ENCODE measurements at places on chromosomes 16 and 17.
A peak's percentile ranks its signal among the peaks of the same experiment; 100 is the strongest.

- peak; percentile 76 for DNase-seq
These were observed 3.7 kb downstream of the C17orf50 start for GRCh38 chr17:35764123-35764991.

- no peak for DNase-seq
These were observed 2.5 kb downstream of the ITGAE start for GRCh38 chr17:3798273-3799180.

- DNase-seq: no peak
These were observed 667.4 kb upstream of the SALL1 start for GRCh38 chr16:51818342-51818944.

- peak; percentile 28 for DNase-seq
These were observed 10.5 kb downstream of the POLDIP2 start for GRCh38 chr17:28346746-28347246.

GRCh38 chr16:46649588-46650253 lies 28.5 kb upstream of the SHCBP1 start:
- DNase-seq: no peak

- no peak for DNase-seq
These were observed 8.7 kb downstream of the PYCARD start for GRCh38 chr16:31193874-31194273.

DNA sequence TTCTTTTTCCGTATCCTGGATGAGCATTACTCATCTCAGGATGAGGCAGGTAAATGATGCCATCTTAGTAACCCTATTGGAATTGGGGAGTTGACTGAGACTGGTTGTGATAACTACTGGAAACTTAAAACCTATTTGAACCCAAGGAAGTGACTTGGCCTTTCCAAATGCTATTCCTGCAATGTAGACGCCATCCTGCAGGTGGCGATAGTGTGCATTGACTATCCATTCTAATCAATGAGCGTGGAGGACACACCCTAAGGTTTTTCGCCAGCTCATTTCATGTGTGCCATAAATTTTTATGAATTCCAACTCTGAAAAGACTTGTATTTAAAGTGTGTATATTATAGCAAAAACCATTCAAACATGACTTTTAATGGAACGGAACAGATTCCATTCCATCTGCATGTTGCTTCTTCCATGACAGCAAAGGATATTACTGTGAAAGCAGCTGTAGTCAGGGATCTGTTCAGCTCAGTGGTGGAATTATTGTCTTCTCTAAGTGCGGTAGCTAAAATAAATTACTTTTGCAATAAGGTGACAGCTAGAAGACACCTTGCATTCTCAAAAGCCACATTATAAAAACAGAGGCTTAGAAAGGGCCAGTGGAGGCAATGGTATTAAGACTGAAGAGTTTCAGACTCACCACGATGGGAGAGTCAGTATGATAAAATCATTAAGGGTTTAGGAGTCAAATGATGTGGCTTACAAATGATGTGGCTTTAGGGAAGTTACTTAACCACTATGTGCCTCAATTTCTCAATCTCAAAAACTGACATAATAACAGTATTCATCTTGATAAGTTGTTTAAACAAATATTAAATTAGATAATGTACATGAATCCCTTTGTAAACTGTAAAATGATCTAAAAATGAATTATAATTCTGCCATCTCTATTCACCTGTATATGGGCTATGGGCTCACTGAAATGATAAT lies 55.5 kb downstream of the SYT17 start:
- peak; percentile 2 for DNase-seq

GRCh38 chr17:77294761-77295160 lies 154.0 kb downstream of the SEC14L1 start:
- DNase-seq: no peak

DNA sequence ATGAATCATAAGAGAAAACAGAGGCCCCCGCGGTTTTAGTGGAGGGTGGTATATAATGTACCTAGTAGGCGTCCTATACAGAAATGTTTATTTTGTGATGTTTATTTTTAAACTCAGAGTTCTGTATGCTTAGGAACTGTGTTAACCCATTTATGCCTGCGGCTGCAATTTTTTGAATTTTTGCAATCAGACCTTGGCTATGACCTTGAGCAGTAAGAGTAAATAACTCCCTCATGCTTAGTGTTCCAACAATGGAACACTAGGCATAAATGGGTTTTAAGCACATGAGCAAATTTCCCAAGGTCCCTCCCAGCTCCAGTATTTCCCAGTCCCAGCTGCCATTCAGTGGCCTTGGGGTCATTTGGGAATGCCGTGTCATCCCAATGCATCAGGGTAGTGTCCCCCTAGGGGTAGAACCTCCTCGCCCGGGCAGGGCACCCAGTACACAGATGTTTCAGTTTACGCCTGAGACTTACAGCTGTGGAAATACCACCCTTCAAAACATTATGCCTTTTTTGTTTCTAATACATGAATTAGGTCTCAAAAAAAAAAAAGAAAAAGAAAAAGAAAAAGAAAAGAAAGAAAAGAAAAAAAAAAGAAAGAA lies 605.8 kb upstream of the CDH11 start:
- no peak for DNase-seq

DNA sequence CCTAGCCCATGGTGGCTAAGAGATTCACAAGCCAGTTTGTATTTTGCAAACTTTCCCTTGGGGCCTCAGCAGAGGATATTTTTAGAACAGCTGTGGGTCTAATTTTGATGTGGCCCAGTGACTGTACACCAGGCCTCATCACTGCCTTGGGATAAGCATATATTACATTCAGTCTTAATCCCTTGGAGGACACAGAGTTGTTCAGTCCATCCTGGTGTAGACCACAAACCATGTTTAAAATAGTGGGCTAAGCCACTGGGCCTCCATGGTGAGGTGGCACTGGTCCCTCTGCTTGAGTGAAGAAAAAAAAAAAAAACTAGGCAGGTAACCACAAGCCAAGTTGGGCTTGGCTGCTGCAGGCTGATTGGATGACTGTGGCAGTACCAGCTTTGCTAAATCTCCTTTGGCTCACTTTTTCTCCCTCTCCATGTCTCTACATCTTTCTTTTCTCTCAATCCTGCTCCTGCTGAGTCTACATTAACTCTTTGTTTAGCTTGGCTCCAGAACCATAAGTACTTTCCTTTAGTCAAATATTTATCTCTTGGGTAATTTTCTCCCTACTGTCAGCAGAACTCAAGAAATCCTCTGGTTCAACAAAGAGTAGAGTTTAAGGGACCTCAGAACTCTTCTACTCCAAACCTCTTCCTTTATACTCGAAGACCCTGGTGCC lies 120.0 kb upstream of the TBX2 start:
- peak; percentile 27 for DNase-seq

- no peak for DNase-seq
These were observed 22.2 kb upstream of the PYY start for GRCh38 chr17:43975898-43976297.

- no peak for DNase-seq
These were observed 757.0 kb downstream of the CDH11 start for GRCh38 chr16:64364894-64365293.

DNA sequence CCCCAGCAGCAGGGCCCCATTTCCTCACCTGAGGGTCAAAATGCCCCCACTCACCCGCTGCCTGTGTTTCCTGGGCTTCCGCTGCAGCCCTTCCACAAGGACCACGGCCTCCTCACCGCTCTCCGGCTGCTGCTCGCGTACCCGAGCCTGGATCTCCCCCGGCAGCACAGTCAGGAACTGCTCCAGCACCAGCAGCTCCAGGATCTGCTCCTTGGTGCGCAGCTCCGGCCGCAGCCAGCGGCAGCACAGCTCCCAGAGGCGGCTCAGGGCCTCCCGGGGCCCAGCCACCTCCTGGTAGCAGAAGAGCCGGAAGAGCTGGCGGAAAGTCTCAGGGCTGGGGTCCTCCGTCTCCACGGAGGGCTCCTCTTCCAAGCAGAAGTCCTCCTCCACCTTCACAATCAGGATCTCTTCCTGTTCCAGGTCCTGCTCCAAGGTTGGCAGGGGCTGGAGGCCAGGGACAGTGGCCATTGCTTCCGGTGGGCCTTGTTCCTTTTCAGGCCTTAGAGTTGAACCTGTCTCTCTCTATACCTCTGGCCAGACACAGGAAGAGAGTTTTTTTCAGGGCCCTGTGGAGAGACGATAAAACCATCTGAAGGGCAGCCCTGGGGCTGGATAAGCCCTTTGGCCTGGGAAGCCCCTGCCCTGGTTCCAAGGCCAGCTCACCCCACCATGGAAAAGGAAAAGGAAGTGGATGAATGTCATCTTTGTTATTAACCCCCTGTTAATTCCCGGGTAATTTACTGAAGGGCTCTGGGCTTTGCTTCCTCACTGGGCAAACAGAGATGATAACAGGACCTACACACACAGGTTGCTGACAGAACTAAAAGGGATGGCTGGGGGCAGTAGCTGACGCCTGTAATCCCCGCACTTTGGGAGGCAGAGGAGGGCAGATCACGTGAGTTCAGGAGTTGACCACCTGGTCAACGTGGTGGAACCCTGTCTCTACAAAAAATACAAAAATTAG lies 1.2 kb downstream of the ZNF500 start:
- no peak for DNase-seq

DNA sequence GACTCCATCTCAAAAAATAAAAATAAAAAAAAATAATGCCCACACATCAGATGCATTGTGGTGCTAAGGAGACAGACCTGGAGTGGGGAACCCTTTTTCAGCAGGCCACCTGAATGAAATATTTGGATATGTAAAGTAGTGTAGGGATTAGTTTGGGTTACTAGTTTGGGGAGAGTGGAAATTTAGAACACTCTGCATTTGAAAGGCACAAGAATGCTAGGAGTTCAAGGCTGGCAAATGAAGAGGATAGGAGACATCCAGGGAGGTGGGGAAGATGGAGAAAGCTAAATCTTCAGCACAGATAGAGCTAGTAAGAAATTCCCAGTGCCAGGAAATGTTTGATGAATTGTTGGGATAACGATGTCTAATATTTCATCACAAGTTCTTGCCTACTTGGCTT lies 298.3 kb upstream of the ERCC4 start:
- DNase-seq: no peak
